NCI-H2107 (cell line): ENCODE measurements at places on chromosomes 3 and 15.

- no peak for DNase-seq
Measured at GRCh38 chr3:46442576-46443530, 21.9 kb downstream of the LTF start.

DNA sequence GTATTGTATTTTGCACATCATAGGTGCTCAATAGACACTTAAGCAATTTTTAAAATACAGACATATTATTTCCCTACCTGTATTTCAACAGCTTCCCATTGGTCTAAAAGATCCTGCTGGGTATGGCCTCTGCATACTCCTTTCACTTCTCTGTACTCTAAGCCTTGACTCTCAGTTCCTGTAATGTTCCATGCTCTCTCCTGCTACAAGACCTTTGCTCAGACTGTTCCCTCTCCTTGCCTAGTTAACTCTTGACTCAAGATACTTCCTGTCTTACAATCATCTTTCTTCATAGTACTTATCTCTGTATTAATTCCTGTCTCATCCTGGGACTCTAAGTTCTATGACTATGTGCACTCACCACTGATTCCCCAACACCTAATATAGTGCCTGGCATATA is 1.7 kb downstream of the SCN11A start:
- DNase-seq: no peak

GRCh38 chr3:189363590-189364255 is 192.0 kb downstream of the TPRG1 start:
- no peak for DNase-seq

- no peak for DNase-seq
Measured at GRCh38 chr3:171250444-171250843, 209.8 kb downstream of the TNIK start.

GRCh38 chr15:78399091-78399490 is 38.9 kb upstream of the IREB2 start:
- DNase-seq: no peak

DNA sequence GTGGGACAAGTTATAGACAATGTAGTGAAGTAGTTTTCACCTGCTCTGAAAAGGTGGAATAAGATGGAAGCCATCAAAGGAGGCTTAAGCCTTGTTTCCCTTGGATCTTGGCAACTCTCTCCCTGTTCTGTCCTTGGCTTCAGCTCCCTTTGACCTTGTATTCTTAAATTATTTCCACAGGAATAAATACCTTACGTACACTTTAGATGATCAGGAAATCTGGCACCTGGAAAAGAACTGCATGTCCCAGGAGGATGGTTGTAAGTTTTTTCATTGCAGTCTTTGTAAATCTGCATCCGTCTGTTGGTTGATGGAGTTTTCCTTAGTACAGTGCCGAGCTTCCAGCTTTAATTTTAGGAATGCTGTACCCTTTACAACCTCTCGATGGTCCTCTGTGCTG is 11.8 kb downstream of the ST6GAL1 start:
- no peak for DNase-seq
